Spinal cord (tissue), 10 donors: ENCODE measurements at places on chromosomes 2 and 18.

GRCh38 chr2:235419996-235420395 is 73.8 kb upstream of the AGAP1 start:
- DNase-seq = no peak

DNA sequence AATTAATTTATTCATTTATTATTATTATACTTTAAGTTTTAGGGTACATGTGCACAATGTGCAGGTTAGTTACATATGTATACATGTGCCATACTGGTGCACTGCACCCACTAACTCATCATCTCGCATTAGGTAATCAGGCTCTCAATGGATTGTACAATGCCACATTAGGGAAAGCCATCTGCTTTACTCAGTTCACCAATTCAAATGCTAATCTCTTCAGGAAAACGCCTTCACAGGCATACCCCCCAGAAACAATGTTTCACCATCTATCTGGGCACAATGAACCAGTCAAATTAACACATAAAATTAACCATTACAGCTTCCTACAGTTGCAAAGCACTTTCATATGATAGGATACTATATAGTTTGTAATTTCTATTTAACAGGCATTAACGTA is 84.8 kb upstream of the DNAJC10 start:
- DNase-seq = no peak

GRCh38 chr2:187504312-187504921 is 49.8 kb downstream of the TFPI start:
- DNase-seq = no peak

DNA sequence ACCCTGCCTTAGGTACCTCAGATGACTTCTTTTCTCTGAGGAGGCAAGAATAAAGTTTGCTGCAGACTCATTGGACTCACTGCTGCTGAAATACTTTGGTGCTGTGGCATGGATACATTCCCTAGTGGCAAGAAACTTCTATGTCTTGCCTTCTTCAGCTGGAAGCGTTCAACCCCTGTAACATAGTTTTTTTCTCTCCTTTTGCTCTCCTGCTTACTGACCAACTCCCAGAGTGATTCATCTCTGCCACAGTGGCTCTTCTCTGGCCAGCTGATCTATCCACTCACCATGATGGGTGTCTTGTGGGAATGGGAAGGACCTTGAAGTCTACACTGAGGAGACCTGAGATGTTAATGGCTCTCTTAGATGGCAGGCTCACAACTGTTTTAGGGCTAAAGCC is 309.3 kb upstream of the LRRTM4 start:
- no peak for DNase-seq

GRCh38 chr2:97738179-97739019 is 25.0 kb downstream of the ZAP70 start:
- no peak for DNase-seq

DNA sequence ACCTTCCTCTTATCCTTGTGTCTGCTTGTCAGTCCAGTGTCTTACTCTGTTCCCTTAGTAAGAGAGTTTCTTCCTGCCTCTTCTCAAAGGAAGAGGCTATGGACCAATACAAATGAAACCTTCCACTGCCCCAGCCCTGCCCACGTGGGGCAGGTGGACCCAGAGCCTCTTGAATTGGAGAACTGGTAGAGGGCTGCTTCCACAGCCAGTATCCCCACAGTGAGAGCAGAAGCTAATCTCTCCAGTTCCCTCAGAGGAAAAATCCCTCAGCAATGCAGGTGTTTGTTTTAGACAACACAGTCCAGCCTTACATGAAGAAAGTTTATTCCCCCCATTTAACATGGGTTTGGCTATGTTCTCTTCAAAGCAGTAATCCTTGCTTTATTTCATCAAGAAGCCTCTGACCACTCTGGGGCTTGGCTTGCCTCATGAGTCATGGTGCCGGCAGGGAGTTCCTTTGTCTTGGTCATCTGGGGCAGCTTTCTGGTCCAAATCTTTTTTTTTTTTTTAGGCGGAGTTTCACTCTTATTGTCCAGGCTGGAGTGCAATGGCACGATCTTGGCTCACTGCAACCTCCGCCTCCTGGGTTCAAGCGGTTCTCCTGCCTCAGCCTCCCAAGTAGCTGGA is 6.5 kb upstream of the CYBRD1 start:
- no peak for DNase-seq

GRCh38 chr2:197851451-197851850 is 47.1 kb downstream of the PLCL1 start:
- DNase-seq = no peak

GRCh38 chr18:3721771-3722648 is 272.0 kb downstream of the TGIF1 start:
- no peak for DNase-seq

GRCh38 chr2:150169237-150169629 is 318.2 kb downstream of the RND3 start:
- DNase-seq = no peak

GRCh38 chr2:179936654-179937053 is 70.4 kb downstream of the CWC22 start:
- no peak for DNase-seq

DNA sequence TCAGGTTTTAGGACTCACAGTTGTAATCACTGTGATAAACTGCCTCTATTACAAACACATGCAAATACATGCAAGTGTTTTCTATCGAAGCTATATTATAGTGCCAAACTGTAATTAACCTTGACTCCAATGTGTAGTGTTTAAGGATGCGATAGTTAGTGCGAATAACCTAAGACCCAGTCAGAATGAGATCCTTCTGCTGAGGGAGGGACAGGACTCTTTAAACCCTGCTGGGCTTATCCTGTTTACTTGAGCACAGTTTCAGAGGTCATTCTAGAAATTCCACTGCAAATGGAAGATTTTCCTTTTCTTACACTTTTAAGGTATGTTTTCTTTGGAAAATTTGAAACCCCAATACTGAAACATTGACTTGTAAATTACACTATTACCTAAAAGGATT is 68.2 kb downstream of the CALCRL start:
- no peak for DNase-seq

DNA sequence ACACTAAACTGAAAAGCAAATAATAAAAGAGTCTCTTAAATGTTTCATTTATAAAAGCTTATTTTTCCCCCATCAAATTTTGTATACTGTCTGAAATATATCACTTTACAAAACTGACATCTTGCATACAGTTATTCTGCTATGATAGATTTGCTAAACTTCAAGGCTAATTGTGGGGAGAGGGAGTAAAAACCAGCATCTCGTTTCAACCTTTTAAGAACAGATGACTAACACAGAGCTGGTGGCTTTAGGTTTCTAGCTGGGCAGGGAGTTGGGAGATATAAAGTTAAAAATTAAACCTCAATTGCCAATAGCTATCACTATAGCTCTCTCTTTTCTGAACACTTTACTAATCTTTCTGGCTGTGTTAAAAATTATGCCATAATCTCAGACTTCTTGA is 23.5 kb downstream of the C1D start:
- DNase-seq = no peak

- no peak for DNase-seq
Measured at GRCh38 chr2:191679818-191680600, 2.1 kb downstream of the NABP1 start.

GRCh38 chr2:122136056-122136455 is 380.6 kb downstream of the TSN start:
- no peak for DNase-seq

GRCh38 chr2:71455741-71456569 is 2.6 kb downstream of the DYSF start:
- DNase-seq = no peak

GRCh38 chr18:46071653-46072375 is at the start of gene PSTPIP2:
Gene PSTPIP2 (minus strand): TSS chr18:46072260. CDS start chr18:46072188, 72 bp downstream.
- no peak for DNase-seq

- DNase-seq = no peak
Measured at GRCh38 chr2:1743396-1744150, 742 bp downstream of the PXDN start.

- no peak for DNase-seq
Measured at GRCh38 chr2:1692342-1692741, 52.0 kb downstream of the PXDN start.

GRCh38 chr18:59660786-59661743 is 36.2 kb downstream of the CCBE1 start:
- no peak for DNase-seq

DNA sequence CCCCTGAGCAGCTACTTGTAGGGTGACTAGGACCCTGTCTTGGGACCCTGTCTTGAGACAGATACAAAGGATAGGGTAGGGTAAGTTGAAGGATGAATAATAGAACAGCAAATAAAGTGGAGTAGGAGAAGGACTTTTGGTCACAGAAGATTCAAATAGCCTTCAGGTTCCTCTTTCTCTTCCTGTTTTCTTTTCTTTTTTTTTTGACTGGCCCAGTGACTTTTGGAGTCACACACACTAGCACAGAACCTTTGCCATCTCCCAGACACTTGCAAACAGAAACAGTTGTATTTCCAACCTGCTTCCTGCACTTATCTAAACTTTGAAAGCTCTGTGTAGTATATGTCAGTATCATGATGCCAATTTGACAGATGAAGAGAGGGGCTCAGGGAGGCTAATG is 108.2 kb downstream of the TDRD15 start:
- DNase-seq = no peak

- DNase-seq = no peak
Measured at GRCh38 chr2:216344950-216345300, 27.4 kb downstream of the MARCHF4 start.

DNA sequence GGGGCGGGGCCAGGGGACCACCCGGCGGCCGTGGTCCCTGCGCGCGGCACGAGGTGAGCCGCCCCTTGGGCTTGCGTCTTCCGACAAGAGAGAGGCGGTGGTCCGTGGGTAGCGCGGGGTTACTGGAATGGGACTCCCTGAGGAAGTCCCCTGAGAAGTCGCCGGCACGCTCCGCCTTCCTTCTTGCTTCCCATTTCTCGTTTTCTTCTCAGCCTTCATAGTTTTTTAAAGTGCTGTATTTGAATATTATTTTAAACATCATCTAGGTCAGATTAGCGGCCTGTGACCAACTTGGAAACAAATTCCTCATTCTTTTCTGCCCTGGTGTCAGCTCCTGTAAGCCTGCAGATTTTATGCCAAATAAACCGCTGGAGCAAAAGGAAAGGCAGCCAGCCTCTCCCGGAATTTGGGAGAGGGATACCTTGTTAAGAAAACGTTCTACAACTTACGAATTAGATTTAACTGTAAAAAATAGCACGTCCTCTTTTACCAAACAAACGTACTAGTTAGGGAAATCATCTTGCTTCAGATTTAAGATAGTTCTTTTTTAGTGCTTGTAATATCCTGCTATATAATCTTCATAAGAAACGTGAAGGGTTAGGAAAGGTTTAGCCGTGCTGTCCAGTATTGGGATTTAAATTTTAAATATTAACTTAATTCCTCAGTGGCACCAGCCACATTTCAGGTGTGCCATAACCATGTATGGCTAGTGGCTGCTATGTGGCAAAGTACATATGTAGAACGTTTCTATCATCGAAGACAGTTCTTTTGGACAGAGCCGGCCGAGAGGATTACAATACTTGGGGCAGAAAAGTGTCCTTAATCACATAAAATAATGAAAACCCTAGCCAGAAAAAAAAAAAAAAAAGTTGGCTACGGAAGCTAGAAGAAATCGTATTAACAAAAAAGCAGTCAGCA is 628 bp upstream of the PTPN2 start:
- DNase-seq = no peak

DNA sequence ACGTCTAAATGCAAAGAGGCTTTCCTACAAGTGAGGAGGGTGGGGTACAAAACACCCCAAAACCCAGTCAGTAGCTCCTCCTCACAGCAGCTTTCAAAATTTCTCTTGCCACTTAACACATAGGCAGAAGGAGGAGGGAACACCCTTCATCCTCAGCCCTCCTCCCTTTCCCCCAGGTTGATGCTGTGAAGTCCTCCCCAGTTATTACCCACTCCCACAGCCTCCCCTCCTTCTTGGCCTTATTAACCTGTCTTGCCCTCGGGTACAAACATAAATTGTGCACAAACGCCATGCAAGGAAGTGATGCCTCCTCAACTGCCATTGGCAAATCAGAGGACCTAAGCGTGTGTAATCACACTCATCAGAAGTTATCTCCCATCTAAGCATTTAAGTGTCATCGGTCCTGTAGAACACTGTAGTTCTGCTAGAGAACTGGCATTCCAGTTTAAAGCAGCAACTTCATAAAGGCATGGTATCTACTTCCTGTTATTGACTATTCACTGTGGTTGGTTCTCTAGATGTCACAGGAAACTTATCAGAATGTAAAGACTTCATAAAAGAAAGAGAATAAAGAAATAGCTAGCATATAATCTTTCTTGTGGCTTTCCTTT is at the start of gene DSC1:
TSS of gene DSC1 (minus strand) at position 32 of the 611 bp plus-strand sequence. CDS start 262 bp downstream, outside the sequence.
- DNase-seq = no peak

DNA sequence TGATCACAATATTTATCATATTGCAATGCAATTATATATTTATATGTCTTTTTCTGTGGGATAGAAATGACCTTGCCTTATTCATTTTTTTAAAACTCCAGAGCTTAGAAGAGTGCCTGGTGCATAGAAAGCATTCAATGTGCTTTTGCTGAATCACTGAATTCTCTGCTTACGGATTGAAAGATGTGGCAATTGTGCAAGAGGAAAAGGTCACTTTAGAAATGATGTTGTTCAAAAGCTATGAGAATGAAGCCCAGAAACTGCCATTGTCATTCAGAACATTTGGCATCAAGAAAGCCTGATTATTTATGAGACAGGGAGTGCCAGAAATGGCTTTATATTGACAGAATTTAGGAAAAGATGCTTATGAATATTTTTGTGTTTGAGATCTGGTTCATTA is 678.6 kb upstream of the CDH2 start:
- DNase-seq = no peak

DNA sequence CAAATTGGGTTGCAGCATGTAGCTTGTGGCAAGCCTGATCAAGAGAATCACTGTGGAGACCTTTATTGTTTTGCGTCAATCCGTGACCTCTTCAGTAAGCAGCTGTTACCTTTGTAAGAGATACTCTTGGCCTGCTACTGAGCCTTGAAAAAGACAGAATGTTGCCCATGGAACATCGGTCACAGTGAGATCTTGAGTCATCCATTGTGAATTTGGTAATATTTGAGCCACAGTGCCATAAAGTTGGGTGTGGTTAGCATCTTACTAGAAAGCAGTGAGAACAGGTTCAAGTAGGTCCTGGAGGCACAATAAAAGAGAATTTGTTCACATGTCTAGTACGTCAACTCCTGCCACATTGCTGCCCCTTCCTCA is 12.7 kb upstream of the EFR3B start:
- no peak for DNase-seq

- DNase-seq = no peak
Measured at GRCh38 chr2:37302701-37303252, 21.9 kb downstream of the PRKD3 start.

DNA sequence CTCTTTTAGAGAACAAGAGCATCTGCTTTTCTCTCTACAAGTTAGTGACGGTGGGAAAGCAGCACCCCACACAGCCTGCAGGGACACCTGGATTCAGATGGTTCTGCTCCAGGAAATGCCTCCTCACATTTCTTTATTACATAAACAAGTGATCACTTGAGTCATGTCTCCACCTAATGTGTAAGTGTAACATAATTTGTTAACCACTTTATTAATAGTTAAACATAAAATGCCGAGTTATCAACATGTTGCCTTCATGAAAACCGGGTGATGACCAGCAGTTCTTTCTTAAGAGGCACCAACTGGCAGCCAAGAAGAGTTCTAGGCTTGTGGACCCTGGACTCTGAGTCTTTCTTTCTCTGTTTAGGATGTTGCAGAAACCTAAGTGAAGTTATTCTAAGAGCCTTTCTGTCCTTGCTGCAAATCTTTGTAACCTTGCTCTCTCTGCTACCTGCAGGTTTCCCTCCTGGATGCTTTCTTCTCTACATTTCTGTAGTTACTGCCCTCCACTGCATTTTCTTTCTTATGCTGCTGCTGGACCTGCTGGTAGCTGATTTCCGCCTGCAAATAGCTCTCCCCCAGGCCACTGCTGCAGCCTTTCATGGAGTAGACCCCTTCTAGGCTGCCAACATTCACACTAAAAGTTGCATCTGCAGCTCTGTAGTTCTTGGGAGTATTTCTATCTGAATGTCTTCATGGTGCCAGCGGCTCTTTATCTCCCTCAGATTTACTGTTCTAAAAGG is 24.3 kb downstream of the UPP2 start:
- no peak for DNase-seq
